Right forelimb (tissue), 1 donor: ENCODE measurements at places on chromosomes 6 and 20.

DNA sequence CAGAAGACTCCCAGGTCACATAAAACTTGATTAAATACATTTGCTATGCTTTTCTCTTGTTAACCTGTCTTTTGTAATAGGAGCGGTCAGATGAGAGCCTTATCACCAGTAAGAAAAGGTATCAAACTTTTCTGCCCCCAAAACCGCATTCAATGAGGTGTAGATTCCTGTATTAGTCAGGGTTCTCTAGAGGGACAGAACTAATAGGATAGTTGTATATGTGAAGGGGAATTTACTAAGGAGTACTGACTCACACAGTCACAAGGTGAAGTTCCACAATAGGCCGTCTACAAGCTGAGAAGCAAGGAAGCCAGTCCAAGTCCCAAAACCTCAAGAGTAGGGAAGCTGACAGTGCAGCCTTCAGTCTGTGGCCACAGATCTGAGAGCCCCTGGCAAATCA lies 32.7 kb downstream of the PTPRK start:
- no peak for DNase-seq

DNA sequence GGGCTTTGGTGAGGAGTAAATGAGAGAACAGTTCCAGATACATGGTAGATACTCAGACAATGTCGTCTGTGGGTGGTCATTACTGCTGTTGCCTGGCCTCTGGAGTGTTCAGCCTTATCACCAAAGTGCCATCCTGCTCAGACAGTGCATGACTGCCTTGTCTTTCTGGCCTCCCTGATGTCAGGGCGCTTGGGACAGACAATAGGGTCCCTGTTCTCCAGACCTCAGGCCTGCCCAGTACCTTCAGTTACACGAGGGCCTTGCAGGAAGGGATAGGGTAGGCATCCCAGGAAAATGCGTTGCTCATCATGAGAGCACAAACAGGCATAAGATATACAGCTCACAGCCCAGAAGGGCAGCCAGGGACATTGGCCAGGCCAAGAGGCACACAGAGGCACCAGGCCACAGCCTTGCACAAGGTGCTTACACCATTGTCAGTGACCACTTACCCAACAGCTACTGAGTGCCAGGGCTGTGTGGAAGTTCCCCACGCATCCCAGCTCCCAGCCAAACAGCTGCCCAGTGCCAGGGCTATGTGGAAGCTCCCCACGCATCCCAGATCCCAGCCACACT lies 27.4 kb downstream of the BPIFB1 start:
- DNase-seq, result no peak

GRCh38 chr6:113352029-113352801 lies 504.9 kb upstream of the MARCKS start:
- DNase-seq, result no peak

DNA sequence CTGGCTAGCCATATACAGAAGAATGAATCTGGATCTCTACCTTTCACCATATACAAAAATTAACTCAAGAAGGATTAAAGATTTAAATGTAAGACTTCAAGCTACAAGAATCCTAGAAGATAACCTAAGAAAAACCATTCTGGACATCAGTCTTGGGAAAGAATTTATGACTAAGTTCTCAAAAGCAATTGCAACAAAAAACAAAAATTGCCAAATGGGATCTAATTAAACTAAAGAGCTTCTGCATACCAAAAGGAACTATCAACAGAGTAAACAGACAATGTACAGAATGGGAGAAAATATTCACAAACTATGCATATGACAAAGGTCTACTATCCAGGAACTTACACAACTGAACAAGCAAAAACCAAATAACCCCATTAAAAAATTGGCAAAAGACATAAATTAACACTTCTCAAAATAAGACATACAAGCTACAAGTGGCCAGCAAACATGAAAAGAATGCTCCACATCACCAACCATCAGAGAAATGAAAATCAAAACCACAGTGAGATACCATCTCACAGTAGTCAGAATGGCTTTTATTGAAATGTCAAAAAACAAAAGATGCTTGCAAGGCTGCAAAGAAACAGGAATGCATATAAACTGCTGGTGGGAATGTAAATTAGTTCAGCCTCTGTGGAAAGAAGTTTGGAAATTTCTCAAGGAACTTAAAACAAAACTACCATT lies 66.8 kb upstream of the RSPO3 start:
- DNase-seq, result no peak

GRCh38 chr6:69994251-69994650 lies 127.9 kb downstream of the COL19A1 start:
- no peak for DNase-seq
